A673 (cell line): ENCODE measurements at places on chromosomes 6 and 20. TPM values are rescaled to one million over a fixed set of nuclear protein-coding genes. Genes with fewer than 3 reads are reported as not detected.

GRCh38 chr6:163398115-163398514 lies 16.4 kb upstream of the QKI start:
- no peak for DNase-seq

The GPLD1 gene
- 0.63 and 1.1 TPM in 2 replicates for total RNA-seq

The FAM209B gene
- total RNA-seq, result 0.45 and 0.81 TPM in 2 replicates

DNA sequence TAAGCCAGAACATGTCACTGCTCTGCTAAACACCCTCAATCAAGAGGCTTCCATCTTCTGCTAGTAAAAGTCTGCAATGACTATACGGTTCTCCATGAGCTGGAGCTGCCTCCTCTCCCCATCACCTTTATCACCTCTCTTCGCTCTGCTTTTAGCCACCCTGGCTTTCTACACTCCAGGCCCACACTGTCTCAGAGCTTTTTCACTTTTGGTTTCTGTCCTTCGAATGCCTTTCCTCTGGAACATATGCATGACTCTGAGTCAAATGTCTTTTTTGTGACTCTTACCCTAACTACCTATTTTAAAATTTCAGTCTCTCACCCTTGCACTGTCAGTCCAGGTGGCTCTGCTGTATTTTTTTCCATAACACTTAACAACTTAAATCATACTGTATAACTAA lies 525.4 kb upstream of the RNF217 start:
- DNase-seq, result no peak

DNA sequence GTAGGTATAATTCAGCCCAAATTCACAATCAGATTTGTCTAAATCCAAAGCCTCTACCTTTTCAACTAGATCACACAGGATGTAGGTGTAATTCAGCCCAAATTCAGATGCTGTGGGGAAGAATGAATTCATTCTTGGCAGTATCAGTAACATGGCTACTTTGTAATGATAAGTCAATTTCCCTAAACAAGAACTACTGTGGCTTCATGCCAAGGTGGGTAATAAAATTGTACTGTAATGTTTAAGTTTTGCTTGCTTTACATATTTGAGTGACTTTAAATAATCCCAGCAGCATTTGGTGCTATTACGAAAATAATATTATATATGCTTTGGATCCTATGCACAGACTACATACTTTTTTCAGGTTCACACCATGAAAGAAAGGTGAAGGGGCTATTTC lies 239.1 kb downstream of the HDGFL1 start:
- DNase-seq, result no peak

GRCh38 chr6:113120224-113120581 lies 736.9 kb upstream of the MARCKS start:
- DNase-seq, result peak; percentile 61

GRCh38 chr20:43959079-43959919 lies 44.6 kb downstream of the TOX2 start:
- DNase-seq, result no peak

GRCh38 chr6:163226836-163227485 lies 187.6 kb upstream of the QKI start:
- no peak for DNase-seq

GRCh38 chr6:30143780-30144179 lies 7.8 kb downstream of the TRIM40 start:
- DNase-seq, result no peak

DNA sequence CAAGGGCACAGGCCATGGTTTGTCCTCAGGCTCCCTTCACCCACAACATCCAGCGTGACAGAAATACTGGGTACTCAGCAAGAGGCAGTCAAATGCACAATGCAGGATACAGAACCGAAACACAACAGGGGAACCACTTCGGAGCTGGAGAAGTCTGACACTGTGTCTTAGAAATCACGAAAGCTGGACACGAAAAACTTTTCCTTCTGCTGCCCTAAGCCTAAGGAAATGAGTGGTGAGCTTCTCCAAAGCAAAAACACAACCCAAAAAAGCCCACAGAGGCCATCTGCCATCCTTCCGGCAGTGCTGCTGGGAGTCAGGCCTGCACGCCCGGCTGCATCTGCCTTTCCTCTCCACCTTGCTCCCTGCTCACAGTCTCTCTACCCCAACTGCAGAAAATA lies 106.3 kb downstream of the SLC23A2 start:
- no peak for DNase-seq

The HLA-DQA1 gene
- total RNA-seq, result not detected in 2 replicates

GRCh38 chr20:63103402-63104311 lies 96.9 kb upstream of the BHLHE23 start:
- peak; percentile 37 for DNase-seq

The CYB5R4 gene
- 23.8 and 26.2 TPM in 2 replicates for total RNA-seq

DNA sequence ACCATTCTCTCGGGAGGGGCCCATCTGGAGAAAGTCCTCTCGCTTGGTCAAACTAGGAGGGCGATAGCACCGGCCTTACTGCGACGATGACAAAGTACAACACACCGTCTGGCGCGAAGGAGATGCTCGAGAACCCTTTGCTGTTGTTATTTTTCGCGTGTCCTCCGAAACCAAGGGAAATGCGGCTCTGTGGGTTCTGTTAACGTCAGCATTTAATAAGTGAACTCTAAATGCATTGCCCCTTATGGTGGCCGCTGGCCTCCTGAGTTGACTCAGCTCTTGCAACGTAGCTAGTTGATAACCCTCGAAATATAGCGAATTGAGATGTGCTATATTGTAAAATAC lies 577 bp upstream of the SCAND1 start:
- peak; percentile 35 for DNase-seq

- DNase-seq, result no peak
Measured at GRCh38 chr6:37359039-37359438, 5.3 kb downstream of the RNF8 start.

The MUC21 gene
- total RNA-seq, result not detected in 2 replicates

GRCh38 chr6:12545619-12546409 lies 170.8 kb upstream of the PHACTR1 start:
- DNase-seq, result peak; percentile 60

The SMLR1 gene
- not detected in 2 replicates for total RNA-seq

The CD40 gene
- total RNA-seq, result 16.3 and 18.7 TPM in 2 replicates

The KATNA1 gene
- total RNA-seq, result 28.3 and 28.7 TPM in 2 replicates

GRCh38 chr20:40294747-40295146 lies 394.3 kb downstream of the MAFB start:
- DNase-seq, result no peak

The LAMA4 gene
- 1.2 and 2.0 TPM in 2 replicates for total RNA-seq

The CUTA gene
- 221 and 223 TPM in 2 replicates for total RNA-seq

- no peak for DNase-seq
Measured at GRCh38 chr6:13877051-13877450, 47.7 kb upstream of the RNF182 start.

DNA sequence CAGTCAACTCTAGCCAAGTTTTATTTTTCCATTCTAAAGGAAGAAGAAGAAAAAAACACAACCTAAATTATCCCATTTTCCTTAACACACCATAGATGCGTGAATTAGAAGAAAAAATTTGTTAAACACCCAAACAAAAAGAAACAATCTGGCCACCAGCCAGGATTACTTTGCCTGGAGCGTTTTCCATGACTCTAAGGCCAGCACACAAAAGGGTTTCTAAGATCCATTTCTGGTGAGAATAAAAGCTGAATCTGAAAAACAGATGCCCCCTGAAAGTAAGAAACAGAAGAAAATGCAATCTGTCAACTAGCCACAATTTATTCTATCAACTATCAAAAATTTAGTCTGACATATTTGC lies 267.2 kb upstream of the SULF2 start:
- DNase-seq, result peak; percentile 53

DNA sequence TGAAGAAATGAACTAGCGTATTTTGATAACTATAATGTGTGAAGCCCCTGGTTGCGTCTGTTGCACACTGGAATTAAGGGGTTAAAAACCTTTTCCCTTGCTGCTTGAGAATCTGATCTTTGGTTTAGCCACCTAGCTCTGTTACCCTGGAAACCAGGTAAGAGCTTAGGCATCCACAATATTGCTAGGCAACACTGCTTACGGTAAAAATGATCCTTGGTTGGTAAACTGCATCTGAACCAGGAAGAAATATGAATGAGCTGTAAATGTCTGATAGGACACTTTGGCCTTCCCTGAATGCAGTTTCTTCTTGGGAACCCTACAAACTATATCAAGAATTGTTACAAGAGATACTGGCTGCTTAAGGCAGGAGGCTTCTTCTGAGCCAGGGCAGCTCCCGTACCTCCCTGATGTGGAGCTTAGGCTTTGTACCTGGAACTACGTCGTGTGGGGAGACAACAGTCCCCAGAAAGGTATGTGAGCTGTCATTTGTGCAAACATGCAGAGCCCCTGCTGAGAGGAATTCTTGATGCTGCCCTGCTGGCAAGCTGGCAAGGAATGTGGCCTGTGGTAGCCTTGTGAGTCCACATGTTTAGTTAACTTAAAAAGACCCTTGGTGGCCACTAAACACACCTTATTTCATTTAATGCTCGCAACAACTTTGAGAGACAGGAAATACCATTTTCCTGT lies 18.4 kb downstream of the UBE3D start:
- DNase-seq, result no peak

The KCNK5 gene
- 0.09 TPM in 1 of 2 replicates, not detected in the other for total RNA-seq

- no peak for DNase-seq
Measured at GRCh38 chr6:47400581-47400980, 77.0 kb upstream of the CD2AP start.

DNA sequence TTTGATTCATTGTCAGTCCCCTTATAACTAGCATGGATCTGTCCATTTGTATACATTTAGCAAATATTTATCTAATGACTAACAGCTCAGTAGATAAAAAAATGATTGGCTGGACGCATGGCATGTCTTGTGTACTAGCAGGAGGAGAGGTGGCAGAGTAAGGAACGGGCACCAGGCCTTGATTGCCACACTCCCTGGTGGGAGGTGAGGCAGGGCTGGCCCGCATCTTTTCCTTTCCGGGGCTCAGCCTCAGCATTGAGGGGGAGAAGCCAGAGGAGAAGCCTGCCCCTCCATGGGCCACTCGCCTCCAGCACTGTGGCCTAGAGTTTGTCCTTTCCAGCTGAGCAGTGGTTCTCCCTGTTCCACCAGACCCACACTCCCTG lies 84.9 kb upstream of the TMEM181 start:
- no peak for DNase-seq

DNA sequence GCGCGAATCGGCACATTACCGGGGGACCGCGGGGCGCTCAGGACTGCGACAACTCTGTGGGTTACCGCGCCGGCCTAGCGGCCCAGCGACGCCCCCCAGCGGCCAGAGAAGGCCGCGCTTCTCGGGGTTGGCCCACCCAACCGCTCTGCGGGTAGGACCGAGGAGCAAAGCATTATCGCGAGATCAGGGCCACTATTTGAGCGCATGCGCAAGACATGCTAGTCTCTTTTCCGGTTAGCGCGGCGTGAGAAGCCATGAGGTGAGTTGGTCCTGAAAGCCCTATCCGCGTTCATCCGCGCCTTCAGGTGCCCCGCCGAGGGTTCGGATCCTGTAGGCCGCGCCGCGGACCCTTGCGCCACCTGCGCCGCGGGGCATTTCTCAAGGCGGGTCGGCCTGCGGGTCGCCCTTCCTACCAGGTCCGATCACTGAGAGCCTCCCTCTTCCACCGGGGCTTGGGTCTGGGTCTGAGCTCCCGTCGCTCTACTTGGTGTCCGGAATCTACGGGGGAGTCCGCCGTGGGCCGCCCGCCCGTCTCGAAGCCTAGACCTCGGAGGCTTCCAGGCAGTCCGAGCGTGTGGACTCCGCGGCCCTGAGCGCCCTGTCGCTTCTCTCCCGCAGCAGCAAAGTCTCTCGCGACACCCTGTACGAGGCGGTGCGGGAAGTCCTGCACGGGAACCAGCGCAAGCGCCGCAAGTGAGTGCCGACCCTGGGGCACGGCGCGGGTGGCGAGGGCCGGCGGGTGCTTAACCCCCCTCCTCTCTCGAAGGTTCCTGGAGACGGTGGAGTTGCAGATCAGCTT lies at the start of gene RPL10A:
Gene RPL10A, plus strand, starts transcription at position 221 of the 799 bp plus-strand sequence. Its CDS starts 34 bp downstream, at position 255.
- peak; percentile 97 for DNase-seq

DNA sequence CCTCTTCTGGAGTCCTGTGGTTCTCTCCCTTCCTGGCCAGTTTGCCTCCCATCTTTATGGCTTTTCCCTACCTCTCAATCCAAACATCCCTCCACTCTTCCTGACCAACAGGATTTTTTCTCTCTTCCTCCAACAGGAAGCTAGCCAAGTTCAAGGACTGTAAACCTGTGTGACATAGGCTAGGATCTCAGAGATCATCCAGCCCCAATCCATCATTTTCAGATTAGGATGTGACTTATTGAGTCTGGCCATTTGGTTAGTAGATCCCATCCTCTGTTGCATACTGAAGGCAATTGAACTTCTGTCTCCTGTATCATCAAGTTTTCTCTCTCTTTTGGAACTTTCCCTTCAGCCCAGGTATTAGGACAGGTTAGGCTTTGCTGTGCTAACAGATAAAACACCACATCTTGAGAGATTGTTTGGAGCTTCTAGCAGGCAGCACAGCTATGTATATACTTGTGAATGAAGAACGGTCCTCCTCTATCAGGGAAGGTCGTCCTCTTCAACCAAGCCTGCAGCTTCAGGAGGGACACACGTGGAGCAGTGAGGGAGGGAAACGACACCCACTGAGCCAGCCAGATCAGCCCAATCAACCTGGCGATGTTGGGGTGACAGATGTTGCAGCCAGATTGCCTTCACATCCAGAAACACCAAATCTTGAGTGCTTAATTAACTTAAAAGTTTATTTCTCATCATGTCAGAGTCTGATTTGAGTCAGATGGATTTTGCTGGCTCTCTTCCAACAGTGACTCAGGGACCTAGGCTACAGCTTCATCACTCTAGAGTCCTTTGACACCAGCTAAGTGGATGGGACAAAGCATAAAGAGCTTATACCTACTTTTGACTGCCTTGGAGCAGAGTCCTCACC lies 106.8 kb downstream of the GJA10 start:
- DNase-seq, result peak; percentile 43

DNA sequence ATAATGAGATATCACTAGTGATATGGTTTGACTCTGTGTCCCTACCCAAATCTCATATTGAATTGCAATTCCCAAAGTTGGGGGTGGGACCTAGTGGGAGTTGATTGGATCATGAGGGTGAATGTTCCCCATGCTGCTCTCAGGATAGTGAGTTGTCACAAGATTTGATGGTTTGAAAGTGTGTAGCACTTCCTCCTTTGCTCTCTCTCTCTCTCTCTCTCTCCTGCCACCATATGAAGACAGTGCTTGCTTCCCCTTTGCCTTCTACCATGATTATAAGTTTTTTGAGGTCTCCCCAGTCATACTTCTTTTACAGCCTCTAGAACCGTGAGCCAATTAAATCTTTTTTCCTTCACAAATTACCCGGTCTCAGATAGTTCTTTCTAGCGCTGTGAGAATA lies 1002.0 kb upstream of the ADGRB3 start:
- DNase-seq, result no peak

GRCh38 chr6:71289802-71290175 lies 1.2 kb downstream of the OGFRL1 start:
- DNase-seq, result no peak

GRCh38 chr6:34490390-34491090 lies 24.7 kb downstream of the PACSIN1 start:
- DNase-seq, result no peak

GRCh38 chr6:18503593-18504231 lies 116.6 kb downstream of the RNF144B start:
- peak; percentile 88 for DNase-seq

The SIRPB1 gene
- not detected in 2 replicates for total RNA-seq

- no peak for DNase-seq
Measured at GRCh38 chr20:18831830-18832499, 18.4 kb downstream of the SCP2D1 start.

- DNase-seq, result peak; percentile 27
Measured at GRCh38 chr6:37024656-37025337, 19.3 kb downstream of the FGD2 start.

GRCh38 chr6:100353276-100354015 lies 111.3 kb downstream of the SIM1 start:
- no peak for DNase-seq
